ENCODE measurements at places on chromosomes 1 and 21.

DNA sequence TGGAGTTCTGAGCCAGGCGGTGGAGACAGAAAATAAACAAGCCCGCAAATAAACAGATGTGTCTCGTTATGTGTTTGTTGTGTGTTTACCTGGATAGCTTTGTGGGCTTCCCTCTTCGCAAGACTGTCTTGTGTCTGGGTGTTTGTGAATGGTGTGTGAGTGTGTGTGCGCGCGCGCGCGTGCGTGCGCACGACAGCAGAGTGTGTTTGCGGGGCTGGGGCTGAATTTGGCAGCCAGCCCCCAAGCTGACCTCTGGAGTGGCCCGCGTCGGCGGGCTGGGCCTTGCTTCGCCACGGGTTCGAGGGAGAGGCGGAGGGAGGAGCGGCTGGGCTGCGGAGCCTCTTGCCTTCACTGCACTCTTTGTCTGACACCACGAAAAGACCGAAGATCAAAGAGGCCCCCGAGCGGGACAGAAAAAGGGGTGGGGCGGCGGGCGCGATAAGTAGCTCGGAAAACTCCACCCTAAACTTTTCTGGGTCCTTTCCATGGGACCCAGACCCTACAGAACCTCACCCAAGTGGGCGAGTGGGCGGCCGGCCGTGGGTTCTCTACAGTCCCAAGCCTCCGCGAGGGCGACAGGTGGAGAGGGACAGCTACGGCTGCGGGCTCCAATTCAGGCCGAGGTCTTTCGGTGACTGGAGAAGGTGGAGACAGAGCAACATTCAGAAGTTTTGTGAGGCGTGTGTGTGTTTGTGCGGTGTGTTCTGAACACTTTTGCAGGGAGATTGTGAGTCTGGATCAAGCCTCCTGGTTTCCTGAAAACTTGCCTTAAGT, 14.5 kb downstream of the PAX7 start:
- DNase-seq: no peak

DNA sequence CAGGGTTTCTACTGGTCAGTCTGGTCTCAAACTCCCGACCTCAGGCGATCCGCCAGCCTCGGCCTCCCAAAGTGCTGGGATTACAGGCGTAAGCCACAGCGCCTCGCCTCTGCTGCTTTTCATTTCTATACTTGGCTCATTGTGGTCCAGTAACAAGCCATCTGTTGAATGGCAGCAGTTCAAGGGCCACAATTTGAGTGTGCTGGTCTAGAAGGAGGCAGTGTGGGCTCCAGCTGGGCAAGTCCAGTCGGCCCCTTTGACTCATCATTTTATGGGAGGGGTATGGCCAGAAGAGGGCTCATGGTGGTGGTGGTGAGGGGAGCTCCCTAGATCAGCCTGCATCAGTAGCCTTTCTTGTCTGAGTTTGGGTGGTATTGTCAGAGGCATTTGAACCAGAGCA, 33.2 kb downstream of the ATP8B2 start:
- DNase-seq: no peak

DNA sequence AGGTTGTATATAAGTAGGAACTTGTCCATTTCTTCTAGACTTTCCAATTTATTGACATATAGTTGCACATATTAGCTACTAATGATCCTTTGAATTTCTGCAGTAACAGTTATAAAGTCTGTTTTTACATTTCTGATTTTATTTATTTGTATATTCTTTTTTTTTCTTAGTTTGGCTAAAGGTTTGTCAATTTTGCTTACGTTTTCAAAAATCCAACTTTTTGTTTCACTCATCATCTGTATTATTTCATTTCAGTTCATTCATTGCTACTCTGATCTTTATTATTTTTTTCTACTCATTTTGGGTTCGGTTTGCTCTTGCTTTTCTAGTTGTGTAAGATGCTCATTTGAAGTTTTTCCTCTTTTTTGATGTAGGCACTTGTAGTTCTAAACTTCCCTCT, 97.9 kb downstream of the RPS6KC1 start:
- no peak for DNase-seq

DNA sequence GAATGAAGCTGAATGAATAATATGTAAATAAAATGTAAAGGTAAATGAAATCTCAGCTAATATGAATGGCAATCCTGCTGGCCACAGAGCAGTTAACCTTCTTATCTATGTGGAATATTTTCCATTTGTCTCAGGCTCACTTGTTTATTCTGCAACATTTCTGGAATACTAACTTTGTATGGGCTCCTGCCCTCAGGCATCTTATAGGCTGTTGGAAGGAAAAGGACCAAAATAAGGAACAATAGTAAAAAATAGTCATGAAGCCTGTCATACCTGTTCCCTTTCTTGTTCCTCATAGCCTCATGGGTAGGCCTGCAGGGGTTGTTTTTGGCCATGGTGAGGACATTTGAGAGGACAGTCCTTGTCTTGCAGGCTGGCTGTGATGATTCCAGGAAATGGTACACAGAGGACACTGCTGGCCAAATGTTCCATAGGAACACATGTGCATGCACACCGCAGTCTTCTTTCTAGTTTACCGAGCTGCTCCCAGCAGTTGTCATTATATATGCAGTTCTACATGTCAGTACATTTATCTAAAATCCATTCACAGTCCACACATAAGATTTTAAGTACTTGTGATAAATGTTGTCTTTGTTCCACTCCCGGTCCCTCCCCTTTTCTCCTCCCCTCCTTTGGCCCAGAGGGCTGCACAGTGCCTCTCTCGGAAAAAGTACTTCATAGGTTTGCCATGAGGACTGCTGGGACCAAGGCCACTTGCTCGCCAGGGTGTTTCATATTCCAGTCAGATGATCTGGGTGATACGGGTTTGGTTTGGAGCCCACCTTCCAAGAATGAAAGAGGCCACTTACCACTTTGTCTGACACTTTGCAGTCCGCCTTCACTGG, 15.2 kb upstream of the KCNQ4 start:
- no peak for DNase-seq

- DNase-seq: no peak
Measured at GRCh38 chr1:169692756-169693460, 18.5 kb downstream of the SELL start.

GRCh38 chr1:224632381-224632871, 16.3 kb downstream of the CNIH3 start:
- no peak for DNase-seq

DNA sequence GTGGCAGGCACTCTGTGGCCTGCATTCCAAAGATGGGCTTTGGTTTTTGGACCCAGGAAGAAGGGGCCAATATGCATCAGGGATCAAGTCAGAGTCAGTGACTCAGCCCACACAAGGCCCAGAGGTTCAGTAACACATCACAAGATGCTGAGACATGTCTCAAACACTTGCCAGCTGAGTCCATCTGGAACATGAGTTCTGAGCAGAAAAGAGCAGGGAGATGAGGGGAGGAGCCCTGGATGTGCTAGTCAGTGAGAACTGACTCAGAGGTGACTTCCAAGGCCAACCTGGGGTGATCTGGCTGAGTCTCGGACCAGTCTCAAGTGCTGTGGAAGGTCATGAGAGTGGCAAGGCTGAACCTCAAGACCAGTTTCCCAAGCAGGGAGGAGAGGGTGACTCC, 150.1 kb downstream of the CDC7 start:
- DNase-seq: no peak

- DNase-seq: no peak
Measured at GRCh38 chr21:20661246-20661645, 337.0 kb upstream of the NCAM2 start.

GRCh38 chr1:235503403-235504121, 690 bp downstream of the B3GALNT2 start:
- peak; percentile 41 for DNase-seq

DNA sequence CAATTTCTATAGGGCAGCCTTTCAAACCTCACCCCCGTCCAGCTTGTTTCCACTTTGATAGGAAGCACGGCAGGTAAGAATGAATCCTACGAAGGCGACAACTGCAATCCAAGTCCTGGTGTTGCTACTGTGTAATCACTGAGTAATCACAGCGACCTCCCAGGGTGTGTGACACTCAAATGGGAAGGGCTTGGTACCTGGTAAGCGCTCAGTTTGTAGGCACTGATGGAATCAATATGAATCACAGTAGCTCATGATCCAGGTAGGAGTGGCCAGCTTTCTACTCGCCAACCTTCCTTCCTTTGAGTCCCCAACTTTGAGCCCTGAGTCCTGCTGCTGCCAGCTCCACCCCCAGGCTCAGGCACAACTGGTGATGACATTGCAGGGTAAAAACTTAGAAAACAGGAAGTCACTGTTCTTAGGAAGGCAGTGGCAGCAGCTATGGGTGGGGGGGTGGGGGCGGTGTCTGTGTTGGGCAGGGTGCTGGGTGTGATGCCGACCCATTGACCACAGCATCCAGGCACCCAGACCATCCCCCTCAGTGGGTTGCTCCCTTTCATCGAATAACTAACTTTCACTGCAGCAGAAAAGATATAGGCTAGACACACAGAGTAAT, 70.7 kb downstream of the CD247 start:
- peak; percentile 70 for DNase-seq

GRCh38 chr1:200979574-200980451, 43.7 kb downstream of the KIF21B start:
- DNase-seq: peak; percentile 85

- no peak for DNase-seq
Measured at GRCh38 chr1:180672505-180672904, 40.7 kb downstream of the XPR1 start.

DNA sequence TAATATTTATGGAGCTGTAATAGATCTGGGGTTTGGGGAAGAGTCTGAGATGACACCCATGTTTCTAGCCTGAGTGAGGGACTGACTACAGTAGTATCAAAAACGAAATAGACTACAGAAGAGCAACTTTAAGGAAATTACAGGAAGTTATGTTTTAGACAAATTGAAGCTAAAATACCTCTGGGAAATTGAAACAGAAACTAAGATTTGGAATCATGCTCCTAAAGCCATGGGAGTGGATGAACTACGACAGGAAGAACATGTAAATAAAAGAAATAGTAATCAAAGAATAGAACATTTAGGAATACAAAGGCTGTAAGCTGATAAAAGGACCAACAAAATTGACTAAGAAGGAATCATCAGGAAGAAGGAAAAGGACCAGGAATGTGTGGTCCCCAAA, 68.9 kb downstream of the KIAA0319L start:
- DNase-seq: no peak

DNA sequence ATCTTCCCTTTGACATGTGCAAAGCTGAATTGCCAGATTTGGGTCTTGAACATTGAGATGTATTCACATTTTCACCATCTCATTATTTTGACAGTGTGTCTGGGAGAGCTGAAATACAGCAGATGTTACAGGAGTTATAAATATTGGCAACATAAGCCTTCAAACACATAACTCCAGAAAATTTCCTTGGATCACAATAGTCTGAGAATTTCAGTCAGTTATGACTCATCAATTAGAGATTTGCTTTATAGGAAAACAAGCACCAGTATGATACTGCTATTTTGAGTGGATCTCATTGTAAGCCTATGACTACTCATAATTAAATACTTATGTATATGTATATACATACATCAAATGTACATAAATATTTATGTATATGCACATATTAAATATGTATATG, 1171.8 kb downstream of the AMY1C start:
- DNase-seq: no peak

- no peak for DNase-seq
Measured at GRCh38 chr1:159705904-159706256, 8.5 kb downstream of the CRP start.

GRCh38 chr1:2351723-2352122, 39.6 kb downstream of the MORN1 start:
- no peak for DNase-seq

- no peak for DNase-seq
Measured at GRCh38 chr1:244280859-244281258, 170.8 kb downstream of the ADSS2 start.

DNA sequence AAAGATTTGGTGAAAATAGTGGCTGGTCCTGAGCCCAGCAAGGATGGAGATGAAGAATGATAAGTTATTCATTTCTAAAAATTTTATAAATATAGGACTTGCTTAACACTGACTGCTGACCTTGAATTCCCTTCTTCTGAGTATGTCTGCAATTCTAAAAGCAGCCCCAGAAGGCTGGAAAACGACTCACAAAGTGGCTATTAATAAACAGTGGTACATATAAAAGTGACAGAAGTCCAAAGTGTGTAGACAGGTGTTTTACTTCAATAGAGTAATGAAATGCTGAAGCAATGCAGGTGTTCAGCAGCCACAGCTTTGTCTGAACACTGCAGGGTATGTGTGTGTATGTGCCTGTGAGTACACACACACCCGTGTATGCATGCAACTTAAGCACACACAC, 219.0 kb upstream of the NRIP1 start:
- no peak for DNase-seq

DNA sequence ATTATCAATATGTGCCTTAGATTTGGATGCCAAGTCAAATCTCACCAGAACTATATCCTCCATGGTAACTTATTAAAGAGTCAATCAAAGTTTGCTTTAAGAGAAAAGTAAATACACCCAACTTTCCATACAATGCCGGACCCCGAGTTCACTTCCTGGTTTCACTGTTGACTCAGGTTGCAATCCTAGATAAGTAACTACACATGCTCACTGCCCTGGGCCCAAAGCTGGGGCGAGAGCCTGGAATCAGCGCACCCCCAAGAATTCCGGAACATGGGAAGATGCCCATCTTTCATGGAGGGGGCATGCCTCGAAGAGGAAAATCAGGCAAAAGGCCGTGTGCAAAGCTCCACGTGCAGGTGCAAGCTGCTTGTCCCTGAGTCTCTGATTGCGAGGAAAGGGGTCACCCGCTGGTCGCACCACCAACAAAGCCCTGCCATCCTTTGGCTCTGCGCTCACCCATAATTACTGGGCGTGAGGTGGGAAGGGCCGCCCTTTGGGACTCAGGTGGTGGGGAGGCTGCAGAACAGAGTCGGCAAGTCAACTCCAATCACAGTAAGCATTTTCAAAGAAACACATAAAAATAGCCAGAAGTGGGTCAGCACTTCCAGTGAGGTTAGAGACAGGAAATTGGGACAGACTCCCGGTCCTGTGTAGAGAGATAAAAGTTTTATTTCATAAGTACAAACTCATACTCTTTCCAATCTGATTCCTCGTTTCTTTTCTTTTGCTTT, 167.7 kb downstream of the TOMM20 start:
- peak; percentile 6 for DNase-seq

DNA sequence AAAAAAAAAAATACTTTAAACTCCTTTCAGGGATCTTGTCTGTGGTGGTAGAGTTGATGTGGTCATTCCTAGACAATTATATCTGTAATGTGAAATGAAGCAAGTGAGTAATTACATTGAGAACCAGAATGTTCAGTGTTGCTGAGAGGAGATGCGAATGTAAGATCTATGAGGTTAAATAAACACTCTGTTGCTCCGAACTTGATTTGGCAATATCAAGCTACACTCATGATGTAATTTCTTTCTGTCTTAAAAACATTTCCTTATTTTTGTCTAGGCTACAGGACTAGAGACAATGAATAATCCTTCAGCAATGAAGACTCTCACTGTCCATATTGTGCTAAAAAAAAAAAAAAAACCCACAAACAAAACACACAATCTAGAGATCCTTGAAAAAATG, 63.1 kb upstream of the IGSF5 start:
- DNase-seq: no peak

GRCh38 chr1:104746994-104747393, 997.3 kb downstream of the AMY1C start:
- DNase-seq: no peak

DNA sequence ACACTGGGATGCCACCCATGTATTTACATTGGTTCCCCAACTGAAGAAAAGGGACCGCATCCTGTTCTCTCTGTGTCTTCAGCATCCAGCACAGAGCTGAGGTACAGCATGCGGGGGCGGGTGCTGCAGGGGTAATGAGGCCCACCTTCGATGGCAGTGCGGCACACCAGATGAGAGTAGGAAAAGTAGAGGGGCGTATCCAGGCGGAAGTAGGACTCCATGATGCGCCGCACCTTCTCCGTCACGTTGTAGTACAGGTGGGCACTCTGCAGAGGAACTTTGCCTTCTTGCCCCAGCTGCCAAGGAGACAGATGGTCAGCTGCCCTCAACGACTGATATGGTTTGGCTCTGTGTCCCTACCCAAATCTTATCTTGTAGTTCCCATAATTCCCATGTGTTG, 10.0 kb upstream of the CLDN19 start:
- DNase-seq: no peak

All from activated CD4-positive, alpha-beta T cell treated with anti-CD3 and anti-CD28 coated beads, Interleukin-2, amount 50 U/mL, for 48 hours (primary cell).